ENCODE measurements at places on chromosomes 5 and 9. TPM values are rescaled to one million over a fixed set of nuclear protein-coding genes. Genes with fewer than 3 reads are reported as not detected.

DNA sequence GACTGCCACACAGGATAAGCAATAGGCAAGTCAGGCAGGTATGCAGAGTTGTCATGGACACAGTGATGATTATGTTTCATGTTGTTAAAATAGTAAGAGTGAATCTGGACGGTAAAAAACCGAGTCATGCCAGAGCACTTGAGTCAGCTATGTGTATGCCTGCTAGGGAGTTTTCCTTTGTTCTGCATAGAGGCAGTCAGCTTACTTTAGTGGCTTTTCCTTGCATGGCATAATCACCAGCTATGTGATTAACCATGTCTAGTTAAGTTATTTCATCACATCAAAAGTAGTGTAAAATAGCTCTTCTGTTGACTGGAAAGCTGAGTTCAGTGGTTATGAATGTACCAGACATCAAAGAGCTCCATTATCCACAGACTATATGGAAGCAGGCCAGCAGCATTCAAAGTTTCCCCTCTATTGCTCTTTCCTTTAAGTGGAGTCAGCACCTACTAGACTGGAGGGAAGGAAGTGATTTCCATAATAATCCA is 989.8 kb downstream of the TLE1 start:
- peak; percentile 54 for DNase-seq

TAF11L13 gene
- not detected for total RNA-seq

GRCh38 chr5:157108976-157109375 is at the start of gene HAVCR2:
Gene HAVCR2 (minus strand): TSS chr5:157109044. CDS start chr5:157108983, 61 bp downstream.
- no peak for DNase-seq

EFNA5 gene
- 18.8 TPM for total RNA-seq

ENHO gene
- total RNA-seq, result 1.5 TPM

- DNase-seq, result peak; percentile 43
These were observed 789 bp downstream of the SEMA6A start for GRCh38 chr5:116573702-116574366.

DNA sequence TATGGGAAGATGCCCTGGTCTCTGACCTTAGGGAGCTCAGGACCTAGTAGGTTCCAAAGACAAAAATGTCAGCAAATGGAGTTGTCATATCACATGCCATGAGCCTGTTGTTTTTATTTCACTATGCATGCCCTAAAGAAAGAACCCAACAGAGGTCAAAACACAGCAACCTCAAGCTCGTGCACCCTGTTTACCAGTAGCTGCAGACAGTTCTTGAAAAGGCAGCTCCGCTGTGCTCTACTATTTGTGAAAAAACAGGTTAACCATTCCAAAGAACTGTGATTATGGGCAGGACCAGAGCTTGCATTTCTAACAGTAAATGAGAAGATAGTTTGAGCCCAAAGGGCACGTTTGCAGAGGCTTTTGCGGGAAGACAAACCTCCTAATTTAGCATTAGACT is 22.8 kb downstream of the ITK start:
- no peak for DNase-seq

GHR gene
- total RNA-seq, result 24.3 TPM

PRR16 gene
- 17.3 TPM for total RNA-seq

PPP1R26 gene
- total RNA-seq, result 15.6 TPM

DNA sequence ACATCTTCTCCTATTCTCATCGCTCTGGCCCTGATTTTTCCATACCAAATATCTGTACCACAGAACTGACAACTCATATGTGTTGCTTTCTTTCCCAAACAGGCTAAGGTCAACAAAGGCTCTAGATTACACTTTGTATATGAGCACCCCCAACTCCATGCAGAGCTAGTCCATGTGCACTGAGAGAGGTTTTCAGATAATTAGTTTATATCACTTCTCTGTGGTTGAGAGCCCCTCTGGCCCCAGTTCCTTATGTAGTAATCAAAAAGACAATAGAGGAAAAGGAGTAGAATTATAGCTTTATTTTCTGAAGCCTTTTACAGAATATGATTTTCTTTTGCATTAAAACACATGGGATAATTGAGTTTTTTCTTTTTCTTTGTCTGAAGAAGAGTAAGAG is 120.0 kb downstream of the TRIO start:
- no peak for DNase-seq

GRCh38 chr5:121325930-121326329 is 525.8 kb upstream of the FTMT start:
- DNase-seq, result no peak

C9orf85 gene
- 20.3 TPM for total RNA-seq

SPINK1 gene
- 1,467 TPM for total RNA-seq

DNA sequence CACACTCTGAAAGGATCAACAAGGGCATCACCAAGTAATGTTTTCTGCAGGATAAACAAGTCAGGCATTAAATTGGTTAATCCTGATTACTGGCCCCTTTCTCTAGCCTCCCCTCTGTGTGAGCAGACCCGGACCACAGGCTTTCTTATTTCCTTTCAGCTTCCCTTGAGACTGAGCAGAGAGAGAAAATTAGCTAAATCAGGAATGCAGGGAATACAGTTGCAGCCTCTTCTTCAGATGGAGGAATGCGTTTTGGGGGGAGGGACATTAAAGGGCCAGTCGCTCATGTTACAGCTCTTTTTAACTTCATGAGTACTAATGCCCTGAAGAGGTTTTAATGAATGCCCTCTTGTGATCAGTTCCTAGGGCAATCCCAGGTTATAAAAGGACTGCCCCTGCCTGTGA is 19.8 kb downstream of the PCDHAC2 start:
- no peak for DNase-seq

SH3RF2 gene
- 35.1 TPM for total RNA-seq

- DNase-seq, result no peak
These were observed 219.6 kb downstream of the CTNND2 start for GRCh38 chr5:11684607-11685006.

HTR4 gene
- total RNA-seq, result 2.0 TPM

GRCh38 chr9:129258124-129258822 is 80.2 kb upstream of the IER5L start:
- DNase-seq, result peak; percentile 95

DNA sequence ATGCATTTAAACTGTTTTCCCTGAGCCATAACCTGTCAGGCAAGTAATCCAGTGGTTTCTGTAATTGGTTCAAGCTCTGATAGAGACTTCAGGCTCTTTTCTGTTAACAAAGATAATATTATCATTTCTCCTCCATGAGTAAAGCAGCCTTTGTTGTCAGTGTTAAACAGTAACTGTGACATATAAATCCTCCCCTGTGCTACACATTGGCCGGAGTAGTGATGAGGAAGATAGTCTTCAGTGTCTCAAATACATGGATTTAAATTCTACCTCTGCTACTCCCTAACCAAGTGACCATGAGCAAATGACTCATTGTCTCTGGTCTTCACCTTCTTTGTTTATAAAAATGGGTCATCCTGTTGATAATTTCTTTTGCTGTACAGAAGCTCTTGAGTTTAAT is 615.5 kb upstream of the CHD1 start:
- DNase-seq, result no peak

DNA sequence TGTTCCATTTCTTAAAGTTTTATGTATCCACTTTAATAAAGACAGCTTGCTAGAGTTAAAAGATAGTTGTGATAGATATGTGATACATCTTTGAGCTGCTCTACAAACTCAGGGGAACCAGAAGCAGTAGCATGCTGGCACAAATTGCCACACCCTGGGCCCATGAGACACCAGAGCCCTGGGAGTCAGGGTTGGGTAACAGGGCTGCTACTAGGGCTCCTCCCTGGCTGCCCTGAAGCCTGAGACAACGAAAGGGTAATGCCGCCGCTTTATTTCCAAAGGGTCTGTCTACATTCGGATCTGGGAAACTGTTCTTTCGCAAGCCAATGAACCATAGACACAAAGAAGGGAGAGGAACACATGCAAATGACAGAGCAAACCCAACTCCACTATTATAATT is 29.2 kb downstream of the PTPN3 start:
- no peak for DNase-seq

GRCh38 chr9:95981761-95982390 is 106.4 kb downstream of the ERCC6L2 start:
- no peak for DNase-seq

NIPSNAP3A gene
- total RNA-seq, result 44.4 TPM

- no peak for DNase-seq
These were observed 129.6 kb downstream of the SEC61B start for GRCh38 chr9:99351647-99352046.

DNA sequence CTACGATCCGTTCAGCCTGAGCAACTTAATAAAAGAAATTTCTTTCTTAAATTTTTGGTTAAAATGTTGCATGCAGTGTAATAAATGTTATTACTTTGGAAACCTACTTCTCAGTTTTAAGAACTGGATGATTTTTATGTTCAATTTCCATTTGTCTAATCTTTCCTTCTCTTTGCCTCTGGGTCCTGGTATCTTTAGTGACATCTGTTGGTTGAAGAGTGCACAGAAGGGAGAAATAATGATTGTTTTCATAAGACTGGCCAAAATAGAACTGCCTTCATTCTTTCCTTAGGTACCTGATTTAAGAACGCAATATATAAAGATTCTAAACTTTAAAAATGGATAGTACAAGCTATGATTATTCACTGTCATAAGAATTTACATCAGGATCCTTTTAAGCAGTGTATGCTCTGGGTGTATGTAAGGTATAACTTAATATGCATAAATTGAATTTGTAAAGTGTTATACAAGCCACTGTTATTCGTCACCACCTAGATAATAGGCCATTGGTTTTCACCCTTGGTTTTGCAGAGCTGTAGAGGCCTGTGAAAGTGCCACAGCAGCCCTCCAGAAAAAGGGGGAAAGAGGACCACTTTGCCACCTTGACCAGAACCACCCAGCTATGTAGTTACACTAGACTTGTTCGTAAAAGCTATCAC is 82.8 kb upstream of the TLX3 start:
- DNase-seq, result no peak

CXXC5 gene
- total RNA-seq, result 110 TPM

DNA sequence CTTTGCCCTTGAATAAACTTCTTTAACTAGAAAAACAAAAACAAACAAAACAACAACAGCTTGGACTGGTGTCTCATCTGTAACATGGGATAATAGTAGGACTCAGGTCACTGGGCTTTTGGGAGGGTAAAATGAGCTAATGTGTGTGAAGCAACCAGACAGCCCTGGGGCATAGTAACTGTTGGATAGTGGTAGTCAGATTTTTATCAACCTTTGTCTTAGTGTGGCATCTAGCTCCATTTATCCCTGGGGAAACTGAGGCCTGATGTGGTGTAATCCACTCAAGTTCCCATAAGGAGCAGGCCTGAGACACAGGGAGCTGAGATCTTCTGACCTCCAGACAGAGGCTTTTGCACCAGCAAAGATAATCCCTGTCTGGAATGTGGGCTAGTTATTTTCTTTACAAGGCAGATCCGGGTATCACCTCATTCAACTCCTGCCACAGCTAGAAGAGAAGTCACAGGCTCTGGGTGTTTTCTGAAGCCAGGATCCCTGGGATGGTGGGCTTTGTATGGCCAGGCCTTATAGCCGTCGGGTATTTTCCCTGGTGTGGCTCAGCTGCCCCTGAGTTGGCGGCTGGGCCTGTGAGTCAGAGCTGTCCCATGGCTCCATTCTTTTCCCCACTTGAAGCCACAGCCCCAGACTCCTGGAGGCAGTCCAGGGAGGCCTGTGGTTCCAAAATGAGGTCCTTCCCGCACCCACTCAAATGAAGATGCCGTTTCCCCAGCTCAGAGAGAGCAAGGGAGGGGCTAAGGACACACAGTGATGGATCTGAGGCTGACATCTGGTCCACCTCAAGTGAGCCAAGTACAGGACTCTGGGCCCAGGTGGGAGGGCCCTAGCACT is 26.1 kb upstream of the CSF1R start:
- DNase-seq, result peak; percentile 41

DNA sequence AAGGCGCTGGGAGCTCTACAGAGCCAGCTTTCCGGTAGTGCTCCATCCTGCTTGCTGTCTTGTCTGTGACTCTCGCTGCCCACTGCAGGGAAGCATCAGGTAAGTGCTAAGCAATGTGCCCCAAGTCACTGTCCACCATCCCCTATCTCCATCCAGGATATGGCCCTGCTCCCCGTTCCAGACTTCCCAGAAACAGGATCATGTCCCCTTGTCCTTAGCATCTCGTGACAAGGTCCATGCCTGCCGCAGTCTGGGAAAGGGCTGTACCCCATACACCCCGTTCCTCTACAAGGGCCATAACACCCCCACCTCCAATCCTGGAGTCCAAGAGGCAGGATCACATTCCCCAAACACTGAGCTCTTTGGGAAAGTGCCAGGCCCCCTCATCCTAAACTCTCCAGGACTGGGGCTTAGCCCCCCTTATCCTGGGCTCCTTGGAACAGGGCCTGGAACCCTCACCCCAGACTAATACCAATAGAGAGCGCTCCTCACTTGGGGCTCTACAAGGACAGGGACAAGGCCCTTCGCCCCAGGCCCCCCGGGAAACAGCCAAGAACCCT is 566 bp downstream of the RPP25L start:
- DNase-seq, result peak; percentile 26

HIGD2A gene
- 161 TPM for total RNA-seq

DNA sequence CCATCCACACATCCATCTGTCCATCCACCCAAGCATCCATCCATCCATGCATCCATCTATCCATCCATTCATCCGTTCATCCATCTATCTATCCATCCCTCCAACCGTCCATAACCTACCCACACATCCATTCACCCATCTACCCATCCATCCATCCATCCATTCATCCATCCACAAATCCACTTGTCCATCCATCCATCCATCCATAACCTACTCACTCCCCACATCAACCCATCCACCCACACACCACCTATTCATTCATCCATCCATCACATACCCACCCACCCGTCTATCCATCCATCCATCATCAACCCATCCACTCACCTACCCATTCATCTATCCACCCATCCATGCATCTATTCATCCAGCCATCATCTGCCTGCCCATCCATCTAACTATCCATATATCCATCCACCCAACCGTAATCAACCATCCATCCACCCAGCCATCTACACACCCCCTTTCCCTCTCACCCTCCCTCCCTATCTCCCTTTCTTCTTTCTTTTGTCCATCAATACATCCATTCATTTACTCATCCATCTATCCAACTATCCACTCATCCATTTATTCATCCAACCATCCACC is 43.6 kb upstream of the CLPTM1L start:
- DNase-seq, result no peak

Data from hepatocyte (in vitro differentiated cells).